ENCODE measurements at places on chromosomes 2 and 18. TPM values are rescaled to one million over a fixed set of nuclear protein-coding genes. Genes with fewer than 3 reads are reported as not detected.

- no peak overlapping the region for H3K27ac ChIP-seq
- H3K27me3 ChIP-seq: peaks cover 16% of the 10 kb centered on the region
- no peak overlapping the region for H3K4me3 ChIP-seq
- H3K4me1 ChIP-seq: no peaks in the 10 kb centered on the region
- no peaks in the 10 kb centered on the region for H3K36me3 ChIP-seq
Observed at GRCh38 chr2:848099-848498, 102.5 kb upstream of the SNTG2 start.

MCEE gene
- total RNA-seq: 22.6 TPM

GRCh38 chr2:19550750-19551149 lies 192.3 kb upstream of the OSR1 start:
- H3K27ac ChIP-seq: no peak overlapping the region
- H3K4me3 ChIP-seq: no peak overlapping the region
- no peak for DNase-seq

DNA sequence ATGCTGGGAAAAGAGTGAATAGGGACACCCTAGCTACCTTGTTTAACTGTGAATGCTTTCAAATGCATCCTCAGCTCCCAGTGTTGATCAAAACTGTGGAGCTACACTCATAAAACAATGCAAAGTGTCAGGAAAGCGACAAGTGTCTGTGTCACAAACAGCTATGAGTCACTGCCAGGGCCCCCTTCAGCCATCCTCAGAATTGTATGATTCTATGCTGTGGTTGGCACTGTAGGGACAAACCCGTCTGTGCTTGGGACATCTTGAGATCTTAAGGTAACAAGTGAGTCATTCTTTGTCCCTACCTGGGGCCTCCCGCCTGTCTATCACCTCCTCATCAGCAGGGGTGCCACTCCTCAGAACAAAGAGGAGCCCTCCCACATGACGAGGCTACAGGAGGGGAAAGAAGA lies 42.4 kb downstream of the KLF7 start:
- H3K27ac ChIP-seq: peak overlapping the region; percentile 68
- H3K4me3 ChIP-seq: no peak overlapping the region
- H3K4me1 ChIP-seq: peaks cover 81% of the 10 kb centered on the region
- no peaks in the 10 kb centered on the region for H3K27me3 ChIP-seq
- DNase-seq: no peak

CDK5R2 gene
- not detected for total RNA-seq

- no peaks in the 10 kb centered on the region for H3K27me3 ChIP-seq
- no peak overlapping the region for H3K27ac ChIP-seq
- no peak for DNase-seq
- no peaks in the 10 kb centered on the region for H3K36me3 ChIP-seq
- peaks cover 6% of the 10 kb centered on the region for H3K4me1 ChIP-seq
Observed at GRCh38 chr2:85428343-85428881, 9.9 kb downstream of the SH2D6 start.

FAM168B gene
- total RNA-seq: 94.9 TPM

DNA sequence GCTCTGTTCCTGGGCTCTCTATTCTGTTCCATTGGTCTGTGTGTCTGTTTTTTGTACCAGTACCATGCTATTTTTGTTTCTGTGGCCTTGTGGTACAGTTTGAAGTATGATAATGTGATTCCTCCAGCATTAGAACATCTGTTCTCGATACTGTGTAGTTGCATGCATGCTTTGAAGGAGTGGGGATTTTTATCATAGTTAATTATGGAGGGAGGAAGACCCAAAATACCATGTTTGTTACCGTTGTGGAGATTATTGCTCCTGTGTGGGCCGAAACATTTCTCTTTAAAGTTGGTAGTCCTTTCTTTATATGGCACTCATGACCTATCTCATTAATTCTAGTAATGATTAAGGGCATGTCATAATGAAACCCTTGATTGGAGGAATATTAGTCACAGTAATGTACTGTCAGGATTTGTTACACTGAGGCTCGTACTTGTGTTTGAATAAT lies 87.6 kb downstream of the TTC27 start:
- no peaks in the 10 kb centered on the region for H3K36me3 ChIP-seq
- H3K27ac ChIP-seq: peak overlapping the region; percentile 68
- peaks cover 64% of the 10 kb centered on the region for H3K4me1 ChIP-seq
- no peak overlapping the region for H3K4me3 ChIP-seq

- no peaks in the 10 kb centered on the region for H3K27me3 ChIP-seq
- no peak overlapping the region for H3K4me3 ChIP-seq
- no peaks in the 10 kb centered on the region for H3K4me1 ChIP-seq
- H3K36me3 ChIP-seq: no peaks in the 10 kb centered on the region
- peak overlapping the region; percentile 8 for H3K27ac ChIP-seq
- no peak for DNase-seq
Observed at GRCh38 chr2:8656160-8656641, 25.7 kb upstream of the ID2 start.

- DNase-seq: no peak
- no peak overlapping the region for H3K27ac ChIP-seq
- peaks cover 6% of the 10 kb centered on the region for H3K4me1 ChIP-seq
- H3K36me3 ChIP-seq: no peaks in the 10 kb centered on the region
- no peaks in the 10 kb centered on the region for H3K27me3 ChIP-seq
Observed at GRCh38 chr2:167212014-167212648, 323.9 kb downstream of the XIRP2 start.

CGREF1 gene
- total RNA-seq: 13.5 TPM

DNA sequence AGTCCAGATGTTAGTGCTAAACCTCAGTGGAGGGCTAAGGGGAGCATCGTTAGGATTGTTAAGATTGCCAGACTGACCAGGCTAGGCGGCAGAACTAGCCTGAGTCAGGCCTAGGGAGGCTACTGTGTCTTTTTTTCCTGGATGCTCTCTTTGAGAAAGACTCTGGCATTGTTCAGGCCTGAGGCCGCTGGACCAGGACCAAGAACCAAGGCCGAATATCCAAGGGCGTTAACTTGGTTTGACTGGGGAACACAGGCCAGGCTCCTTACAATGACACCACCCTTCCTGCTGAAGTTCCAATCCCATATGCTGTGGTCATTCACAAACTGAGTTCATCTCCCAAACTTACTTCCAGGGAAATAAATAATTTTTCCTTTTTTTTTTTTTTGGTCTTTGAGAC lies 10.6 kb downstream of the HTRA2 start:
- no peaks in the 10 kb centered on the region for H3K27me3 ChIP-seq
- H3K4me1 ChIP-seq: no peaks in the 10 kb centered on the region
- DNase-seq: no peak
- no peak overlapping the region for H3K27ac ChIP-seq
- H3K36me3 ChIP-seq: peaks cover 19% of the 10 kb centered on the region
- H3K4me3 ChIP-seq: no peak overlapping the region

SKOR2 gene
- total RNA-seq: not detected
